Stimulated activated CD4-positive, alpha-beta T cell treated with anti-CD3 and anti-CD28 coated beads, Interleukin-4, amount 100 ng/mL, for 24 hours (primary cell): ENCODE measurements at places on chromosomes 2 and 18.

DNA sequence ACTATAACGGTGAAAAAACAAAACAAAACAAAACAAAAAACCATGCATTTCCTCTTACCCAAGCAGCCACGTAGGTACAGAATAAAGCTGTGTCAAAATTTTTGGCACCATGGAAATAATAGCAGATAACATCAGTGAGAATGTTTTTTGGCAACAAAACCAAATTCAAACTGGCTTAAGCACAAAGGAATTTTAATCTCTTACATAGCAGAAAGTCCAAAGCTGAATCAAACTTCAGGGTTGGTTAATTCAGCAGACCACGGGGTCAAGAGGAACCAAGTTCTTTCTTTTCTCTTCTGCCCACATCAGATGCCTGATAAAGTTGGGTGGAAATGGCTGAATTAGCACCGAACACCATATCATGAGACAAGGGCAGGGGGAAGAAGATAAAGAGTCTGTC lies 129.5 kb downstream of the PAX3 start:
- no peak for DNase-seq

- no peak for DNase-seq
Observed at GRCh38 chr18:67041334-67041733, 437.4 kb upstream of the CDH19 start.

DNA sequence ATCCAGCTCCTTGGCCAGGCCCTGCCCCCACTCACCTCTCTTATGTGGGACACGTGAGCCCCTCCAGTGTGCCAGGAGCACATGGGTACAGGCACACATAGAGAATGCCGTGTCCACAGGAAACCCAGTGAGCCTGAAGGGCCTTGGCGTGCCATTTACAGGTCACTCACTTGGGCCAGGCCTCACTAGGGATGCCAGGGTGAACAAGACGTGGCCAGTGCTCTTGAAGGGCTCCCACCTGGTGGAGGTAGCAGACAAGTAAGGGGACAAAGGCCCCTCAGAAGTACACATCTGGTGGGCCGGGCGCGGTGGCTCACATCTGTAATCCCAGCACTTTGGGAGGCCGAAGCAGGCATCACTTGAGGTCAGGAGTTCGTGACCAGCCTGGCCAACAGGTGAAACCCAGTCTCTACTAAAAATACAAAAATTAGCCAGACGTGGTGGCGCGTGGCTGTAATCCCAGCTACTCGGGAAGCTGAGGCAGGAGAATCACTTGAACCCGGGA lies 15.1 kb upstream of the C1QL2 start:
- DNase-seq = no peak

GRCh38 chr2:151878204-151878603 lies 50.0 kb upstream of the ARL5A start:
- no peak for DNase-seq

DNA sequence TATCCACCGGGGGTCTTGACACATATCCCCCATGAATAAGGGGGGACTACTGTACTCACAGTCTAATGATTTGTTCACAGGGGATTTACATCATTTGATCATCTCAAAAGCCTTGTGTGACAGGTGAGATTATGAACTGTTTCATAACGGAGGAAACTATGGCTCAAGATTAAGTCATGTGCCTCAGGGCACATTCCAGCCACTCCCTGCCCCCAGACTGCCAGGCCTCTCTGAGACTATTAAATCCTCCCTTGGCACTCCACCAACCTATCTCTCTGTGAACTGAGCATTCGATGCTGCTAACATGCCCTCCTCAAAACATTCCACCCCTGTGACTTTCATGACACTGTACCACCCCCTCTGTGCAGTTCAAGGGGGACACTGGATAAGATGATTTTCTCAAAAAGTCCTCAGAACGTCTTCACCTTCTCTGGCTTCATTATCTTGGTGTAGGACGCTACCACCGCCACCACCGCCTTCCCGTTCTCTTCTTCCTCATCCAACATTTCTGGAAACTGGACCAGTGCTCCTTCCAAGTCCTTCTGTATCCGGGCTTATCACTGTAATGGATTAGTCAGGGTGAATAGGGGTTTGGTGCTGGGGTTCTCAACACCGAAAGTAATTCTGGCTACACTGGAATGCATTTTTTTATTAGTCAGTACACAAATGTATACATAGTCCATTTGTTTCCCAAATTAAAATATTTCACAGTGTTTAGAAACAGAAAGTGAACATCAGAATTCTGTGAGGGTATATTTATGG lies 169.6 kb downstream of the KCNS3 start:
- DNase-seq = no peak

DNA sequence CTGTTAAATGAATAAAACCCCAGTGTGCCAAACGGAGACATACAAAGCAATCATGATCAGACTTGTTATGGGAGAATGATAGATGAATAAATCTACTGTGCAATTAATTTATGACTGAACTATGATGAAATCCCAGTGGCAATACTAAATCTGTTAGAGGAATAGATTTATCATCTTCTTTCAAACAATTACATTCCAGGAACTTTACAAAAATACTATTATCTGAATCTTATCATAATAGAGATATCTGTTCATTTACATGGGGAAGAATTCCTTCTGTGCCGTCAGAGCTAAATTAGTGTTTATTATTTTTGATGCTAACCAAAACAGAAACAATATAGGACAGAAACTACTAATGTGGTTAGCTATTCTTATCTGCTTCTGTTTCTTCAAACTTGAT lies 208.5 kb downstream of the CAMKMT start:
- DNase-seq = no peak

GRCh38 chr2:11348209-11348749 lies 3.8 kb upstream of the ROCK2 start:
- no peak for DNase-seq

- DNase-seq = peak; percentile 15
Observed at GRCh38 chr18:47120428-47120827, 29.9 kb downstream of the HDHD2 start.

- DNase-seq = no peak
Observed at GRCh38 chr2:79446313-79446712, 66.5 kb upstream of the CTNNA2 start.

DNA sequence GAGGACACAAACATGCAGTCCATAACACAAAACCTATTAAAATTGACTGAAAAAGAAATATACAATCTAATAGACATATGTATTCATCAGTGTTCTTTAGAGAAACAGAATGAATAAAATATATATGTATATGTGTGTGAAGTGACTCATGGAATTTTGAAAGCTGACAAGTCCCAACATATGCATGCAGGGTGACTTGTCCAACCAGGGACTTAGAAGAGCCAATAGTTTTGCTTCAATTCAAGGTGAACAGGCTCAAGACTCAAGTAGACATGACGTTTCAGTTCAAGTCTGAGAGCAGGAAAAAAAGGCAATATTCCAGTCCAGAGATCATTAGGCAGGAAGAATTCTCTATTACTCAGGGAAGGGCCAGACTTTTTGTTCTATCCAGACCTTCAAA lies 271.2 kb upstream of the SETBP1 start:
- DNase-seq = no peak
